Stimulated activated CD4-positive, alpha-beta T cell treated with anti-CD3 and anti-CD28 coated beads, Interleukin-15, amount 100 ng/mL, for 24 hours (primary cell): ENCODE measurements at places on chromosomes 3 and 15.

- DNase-seq = no peak
Observed at GRCh38 chr15:70023769-70024491, 73.8 kb downstream of the TLE3 start.

- DNase-seq = no peak
Observed at GRCh38 chr3:65540666-65541065, 498.1 kb downstream of the MAGI1 start.

GRCh38 chr3:123693584-123694190 lies 108.8 kb upstream of the HACD2 start:
- no peak for DNase-seq

DNA sequence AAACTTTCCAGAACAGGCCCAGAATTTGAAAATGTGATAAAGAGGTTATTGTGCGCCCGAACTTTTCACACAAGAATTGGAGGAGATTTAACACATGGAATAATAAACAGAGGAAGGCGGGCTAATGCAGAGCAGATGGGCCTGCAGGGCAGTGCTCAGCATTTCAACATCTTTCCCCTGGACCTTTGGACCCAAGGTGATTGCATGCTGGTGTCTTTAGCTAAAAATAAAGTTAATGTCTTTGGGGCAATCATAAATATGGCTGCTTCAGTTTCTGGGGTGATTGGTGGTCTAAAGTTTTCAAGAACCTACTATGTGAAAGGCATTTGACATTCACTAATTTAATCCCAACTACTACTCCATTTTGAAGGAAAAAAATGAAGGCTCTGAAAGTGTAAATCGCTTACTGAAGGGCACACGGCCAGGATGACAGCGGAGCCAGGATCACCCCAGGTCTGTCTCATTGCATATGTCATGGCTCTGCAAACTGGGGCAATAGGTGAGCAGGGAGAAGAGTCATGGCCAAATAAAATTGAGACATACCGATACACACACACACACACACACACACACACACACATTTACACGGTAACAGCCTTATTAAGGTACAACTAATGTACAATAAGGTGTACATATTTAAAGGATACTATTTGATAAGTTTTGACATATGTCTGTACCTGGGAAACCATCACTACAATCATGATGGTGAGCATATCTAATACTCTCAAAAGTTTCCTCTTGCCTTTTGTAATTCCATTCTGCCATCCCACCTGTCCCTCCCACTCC lies 243.1 kb upstream of the LRRFIP2 start:
- DNase-seq = no peak

DNA sequence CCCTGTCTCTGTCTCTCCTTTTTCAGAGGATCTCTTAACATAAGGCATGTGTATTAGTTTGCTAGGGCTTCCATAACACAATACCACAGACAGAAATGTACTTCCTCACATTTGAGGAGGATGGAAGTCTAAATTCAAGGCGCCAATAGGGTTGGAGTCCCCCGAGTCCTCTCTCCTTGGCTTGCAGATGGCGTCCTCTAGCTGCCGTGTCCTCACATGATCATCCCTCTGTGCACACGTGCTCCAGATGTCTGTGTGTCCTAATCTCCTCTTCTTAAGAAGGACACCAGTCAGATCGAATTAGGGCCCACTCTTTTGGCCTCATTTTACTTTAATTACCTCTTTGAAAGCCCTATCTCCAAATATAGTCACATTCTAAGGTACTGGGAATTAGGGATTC lies 23.0 kb upstream of the BFSP2 start:
- DNase-seq = no peak

DNA sequence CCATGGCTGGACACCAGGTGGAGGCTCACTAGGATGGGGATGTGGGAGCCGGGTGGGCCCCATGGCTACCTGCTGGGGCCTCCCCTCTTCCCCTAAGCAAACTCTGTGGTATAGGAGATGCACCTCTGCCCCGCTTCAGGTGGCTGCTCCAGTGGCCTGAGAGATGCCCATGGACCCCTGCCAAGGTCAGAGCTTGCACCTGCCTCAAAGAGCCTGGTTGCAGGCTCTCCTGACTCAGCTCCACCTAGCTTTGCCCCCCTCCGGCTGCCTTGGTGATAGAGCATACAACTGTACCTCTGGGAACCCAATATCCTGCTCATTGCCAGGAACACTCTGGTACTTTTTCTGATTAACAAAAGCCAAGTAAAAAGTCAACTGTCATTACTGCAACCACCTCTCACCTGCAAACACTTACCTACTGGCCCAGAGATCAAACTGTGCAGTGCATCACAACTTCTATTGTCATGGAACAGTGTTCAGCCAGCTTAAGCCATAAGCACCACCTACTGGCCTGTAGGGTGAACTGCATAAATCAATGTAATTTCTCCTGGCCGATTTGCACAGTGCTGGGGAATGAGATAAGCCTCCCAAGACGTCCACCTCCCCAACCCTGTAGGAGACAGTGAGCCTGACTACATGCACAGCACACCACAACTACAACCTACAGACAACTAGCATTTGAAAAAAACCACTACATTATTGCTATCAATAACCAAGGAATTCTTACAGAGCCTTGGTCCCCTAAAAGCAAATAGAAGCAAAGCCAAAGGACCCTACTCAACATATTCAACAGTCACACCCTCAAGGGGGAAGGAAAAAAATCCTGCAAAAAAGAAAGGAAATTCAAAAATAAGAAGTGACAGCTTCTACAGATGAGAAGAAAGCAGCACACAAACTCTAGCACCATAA lies 352.4 kb upstream of the ARHGEF26 start:
- peak; percentile 36 for DNase-seq

DNA sequence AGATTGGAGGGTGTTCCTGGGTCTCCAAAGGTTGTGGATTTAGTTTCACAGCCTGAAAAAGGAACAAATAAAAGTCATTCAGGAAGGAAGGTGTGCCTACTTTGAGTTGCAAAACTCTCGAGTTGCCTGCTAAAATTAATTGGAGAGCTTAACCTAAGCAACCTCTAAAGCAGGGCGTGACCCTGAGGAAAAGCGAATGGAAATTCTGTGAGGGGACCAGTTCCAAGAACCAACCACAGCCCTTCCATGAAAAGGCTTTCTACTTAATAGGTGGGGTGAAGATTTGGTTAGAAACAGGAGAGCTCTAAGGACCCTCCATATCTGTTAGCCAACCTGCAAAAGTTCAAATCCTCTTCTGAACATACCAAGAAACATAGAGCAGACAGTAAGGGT lies 1.5 kb downstream of the CD80 start:
- no peak for DNase-seq
